ENCODE measurements at places on chromosomes 6 and 20.
A peak's percentile ranks its signal among the peaks of the same experiment; 100 is the strongest.

DNA sequence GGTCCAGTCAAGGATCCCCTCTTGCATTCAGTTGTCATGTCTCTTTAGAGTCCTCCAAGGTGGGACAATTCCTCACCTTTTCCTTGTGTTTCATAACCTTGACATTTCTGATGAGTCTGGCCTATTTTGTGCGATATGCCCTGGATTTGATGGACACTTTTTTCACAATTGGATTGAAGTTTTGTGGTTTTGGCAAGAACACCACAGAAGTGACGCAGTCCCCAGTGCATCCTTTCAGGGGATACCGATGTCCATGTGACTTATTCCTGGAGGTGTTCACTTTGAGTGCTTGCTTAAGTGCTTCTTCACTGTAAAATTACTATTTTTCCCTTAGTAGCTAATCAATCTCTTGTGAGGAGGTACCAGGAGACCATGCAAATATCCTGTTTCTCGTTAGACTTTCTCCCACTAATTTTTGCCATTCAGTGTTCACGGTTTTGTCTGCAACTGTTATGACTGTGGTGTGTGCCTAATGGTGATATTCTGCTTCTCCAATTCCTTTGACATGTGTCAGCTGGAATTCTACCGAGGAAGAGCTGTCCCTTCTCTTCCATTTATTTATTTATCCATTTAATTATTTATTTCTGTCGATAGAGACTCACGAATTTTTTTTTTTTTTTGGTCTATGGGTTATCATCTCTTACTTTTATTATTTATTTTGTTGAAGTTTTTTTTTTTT lies 30.8 kb downstream of the BPIFB4 start:
- no peak for DNase-seq

- DNase-seq, result no peak
Measured at GRCh38 chr6:70686548-70687133, 19.0 kb downstream of the SMAP1 start.

GRCh38 chr20:60815656-60816055 lies 436.4 kb upstream of the CDH4 start:
- no peak for DNase-seq

- no peak for DNase-seq
Measured at GRCh38 chr20:16125816-16126215, 447.4 kb downstream of the KIF16B start.

DNA sequence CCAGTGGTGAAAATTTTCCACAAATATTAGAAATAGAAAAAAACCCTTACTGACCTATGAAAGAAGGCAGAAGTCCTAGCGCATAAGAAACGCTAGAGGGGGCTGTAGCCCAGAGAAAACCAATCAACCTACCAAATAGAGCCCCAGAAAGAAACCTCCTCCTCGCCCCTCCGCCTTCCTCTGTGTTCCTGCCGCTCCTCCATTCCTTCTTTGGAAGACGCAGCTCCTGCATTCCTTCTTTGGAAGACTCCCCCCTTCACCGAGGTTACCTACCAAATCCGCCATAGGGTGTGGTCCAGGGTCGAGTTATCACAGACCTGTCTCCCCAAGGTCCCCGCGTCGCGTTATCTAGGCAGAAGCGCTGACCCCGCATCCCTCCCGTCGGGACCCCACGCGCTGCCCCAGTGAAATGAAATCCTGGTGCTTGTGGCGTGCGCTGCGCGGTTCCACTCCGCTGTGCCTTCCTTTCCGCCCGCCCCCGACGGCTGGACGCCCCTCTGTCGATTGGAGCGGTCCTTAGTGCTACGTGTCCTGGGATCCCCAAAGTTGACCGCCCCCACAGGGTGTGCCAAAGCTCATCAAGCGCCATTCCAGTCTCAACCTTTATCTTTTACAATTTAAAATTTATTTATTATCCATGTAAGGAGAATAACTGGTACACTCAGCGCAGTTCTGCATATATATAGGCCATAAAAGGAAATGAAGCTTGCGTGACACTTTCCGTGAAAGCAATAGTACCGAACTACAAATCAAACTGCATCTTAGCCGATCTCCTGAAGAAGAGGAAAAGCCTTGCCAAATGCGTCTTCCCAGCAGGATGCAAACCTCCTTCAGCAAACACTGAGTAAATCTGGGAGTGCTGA lies 13.0 kb downstream of the RPP21 start:
- DNase-seq, result peak; percentile 37

DNA sequence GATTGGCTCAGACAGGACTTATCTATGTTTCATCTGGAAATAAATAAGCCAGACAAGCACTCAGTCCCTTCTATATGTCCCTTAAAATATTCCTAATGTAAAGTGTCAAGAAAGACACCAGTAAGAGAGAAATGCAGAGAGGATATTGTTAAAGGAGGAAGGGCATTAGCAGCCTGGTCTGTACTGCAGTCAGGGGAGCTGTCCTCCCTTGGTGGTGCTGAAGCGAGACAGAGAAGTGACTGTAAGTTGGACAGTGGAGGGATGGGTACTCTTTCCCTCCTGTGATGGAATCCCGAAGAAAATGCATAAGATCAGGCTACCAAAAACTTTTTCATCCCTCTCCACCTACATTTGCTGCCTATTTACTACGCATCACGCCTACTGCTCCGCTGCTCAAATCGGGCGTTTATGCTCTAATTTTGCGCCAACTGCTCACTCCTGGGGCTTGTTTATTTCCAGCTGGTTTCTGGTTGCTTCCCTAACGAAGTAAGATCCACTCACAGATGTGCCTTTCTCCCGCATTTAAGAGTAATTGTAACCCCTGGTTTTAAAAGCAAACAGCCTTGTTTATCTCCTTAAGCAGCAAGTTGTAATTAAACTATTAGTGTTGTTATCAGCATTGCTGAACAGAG lies 35.2 kb downstream of the PHACTR1 start:
- DNase-seq, result peak; percentile 18

- DNase-seq, result no peak
Measured at GRCh38 chr6:110341067-110341466, 17.1 kb downstream of the METTL24 start.

GRCh38 chr20:34075647-34076046 lies 36.4 kb downstream of the EIF2S2 start:
- no peak for DNase-seq

- no peak for DNase-seq
Measured at GRCh38 chr6:14625173-14625895, 507.8 kb downstream of the CD83 start.

- DNase-seq, result no peak
Measured at GRCh38 chr6:149864578-149865535, 698 bp upstream of the LRP11 start.

GRCh38 chr6:49549691-49550491 lies 577 bp upstream of the C6orf141 start:
- DNase-seq, result no peak

- no peak for DNase-seq
Measured at GRCh38 chr20:47276851-47277534, 79.5 kb downstream of the ZMYND8 start.

- DNase-seq, result no peak
Measured at GRCh38 chr6:150072201-150072600, 3.3 kb upstream of the ULBP3 start.

- DNase-seq, result no peak
Measured at GRCh38 chr6:157143171-157143889, 180.0 kb downstream of the TMEM242 start.

GRCh38 chr20:45818239-45818638 lies 5.8 kb downstream of the UBE2C start:
- DNase-seq, result no peak

- DNase-seq, result no peak
Measured at GRCh38 chr6:78397499-78397898, 469.9 kb upstream of the IRAK1BP1 start.

GRCh38 chr6:134469702-134470456 lies 152.0 kb upstream of the SGK1 start:
- DNase-seq, result no peak

- DNase-seq, result no peak
Measured at GRCh38 chr6:3317741-3318211, 59.0 kb downstream of the PSMG4 start.

DNA sequence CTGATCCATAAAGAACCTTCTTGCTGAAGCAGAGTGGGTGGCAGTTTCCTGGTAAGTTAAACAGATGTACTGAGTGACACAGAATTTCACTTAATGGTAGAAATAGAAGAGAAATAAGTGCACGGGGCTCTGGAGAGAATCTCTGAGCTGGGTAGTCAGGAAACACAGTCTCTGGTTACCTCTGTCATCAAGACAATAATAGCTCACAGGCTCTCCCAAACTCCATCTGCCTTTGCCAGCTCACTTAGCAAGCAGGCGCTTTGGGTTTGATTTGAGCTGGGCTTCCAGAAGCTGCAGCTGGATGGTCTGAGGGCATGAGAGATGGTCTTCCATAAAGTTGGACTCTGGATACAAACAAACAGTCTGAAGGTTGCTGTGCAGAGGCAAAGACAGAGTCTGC lies 39.6 kb upstream of the PRSS35 start:
- no peak for DNase-seq

Data from smooth muscle cell of the brain vasculature (primary cell).